ENCODE measurements at places on chromosomes 3 and 15.

DNA sequence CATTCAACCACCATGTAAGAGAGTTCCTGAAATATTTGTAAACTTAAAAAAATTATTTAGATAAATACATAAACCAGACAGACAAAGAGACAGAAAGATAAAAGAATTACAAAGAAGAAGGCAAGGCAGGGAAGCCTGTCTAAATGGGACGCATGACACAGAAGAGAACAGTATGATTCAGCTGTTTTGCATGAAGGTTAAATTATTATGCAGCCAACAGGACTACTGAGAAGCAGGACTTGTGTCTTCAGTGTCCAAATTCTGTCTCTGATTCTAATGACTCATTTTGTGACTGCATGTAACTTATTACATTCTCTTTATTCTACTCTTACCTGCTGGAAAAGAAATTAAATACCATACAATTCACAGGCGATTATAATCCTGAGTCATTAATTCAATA is 340.4 kb upstream of the KCNMB2 start:
- DNase-seq = no peak

- no peak for DNase-seq
Measured at GRCh38 chr3:55164191-55164590, 236.3 kb upstream of the LRTM1 start.

GRCh38 chr3:52454250-52454937 is 553 bp upstream of the TNNC1 start:
- no peak for DNase-seq

GRCh38 chr3:194081826-194082225 is 54.1 kb upstream of the HES1 start:
- DNase-seq = no peak

GRCh38 chr3:65617787-65618186 is 420.9 kb downstream of the MAGI1 start:
- no peak for DNase-seq

DNA sequence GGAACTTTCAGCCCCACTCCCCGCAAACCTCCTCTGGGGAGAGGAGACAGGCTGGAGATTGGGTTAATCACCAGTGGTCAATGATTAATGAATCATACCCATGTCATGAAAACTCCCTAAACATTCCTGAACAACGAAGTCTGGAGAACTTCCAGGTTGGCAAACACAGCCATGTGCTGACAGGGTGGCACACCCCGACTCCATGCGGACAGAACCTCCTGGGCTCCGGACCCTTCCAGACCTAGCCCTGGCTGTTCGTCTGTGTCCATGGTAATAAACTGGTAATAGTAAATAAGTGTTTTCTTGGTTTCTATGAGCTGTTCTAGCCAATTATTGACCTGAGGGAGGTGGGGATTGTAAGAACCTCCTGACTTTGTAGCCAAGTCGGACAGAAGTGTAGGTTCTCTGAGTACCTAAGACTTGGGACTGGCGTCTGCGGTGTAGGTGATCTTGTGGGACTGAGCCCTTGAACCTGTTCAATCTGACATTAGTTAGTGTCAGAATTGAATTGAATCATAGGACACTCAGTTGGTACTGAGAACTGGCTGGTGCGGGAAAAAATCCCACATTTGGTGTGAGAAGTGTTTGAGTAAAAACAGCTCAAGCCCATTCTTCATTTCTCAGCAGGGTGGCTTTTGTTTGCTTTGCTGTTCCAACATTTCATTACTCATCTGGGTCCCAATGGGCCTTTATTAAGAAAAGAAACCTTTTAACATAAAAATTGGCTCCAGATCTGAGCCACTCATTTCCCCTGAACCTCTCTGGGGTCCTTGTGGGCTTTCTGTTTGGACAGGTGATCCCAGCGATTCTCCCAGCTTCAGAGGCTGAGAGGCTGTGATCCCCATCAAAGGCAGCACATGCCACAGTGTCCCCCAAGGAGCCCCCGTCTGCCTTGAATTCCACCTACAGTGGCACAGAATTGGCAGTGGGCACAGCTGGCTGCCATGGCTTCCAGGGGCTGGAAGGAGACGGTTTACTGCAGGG is 151.0 kb downstream of the TJP1 start:
- DNase-seq = no peak

GRCh38 chr15:57064033-57064432 is 145.6 kb downstream of the TCF12 start:
- DNase-seq = no peak

All from GM19239 (cell line).